ENCODE measurements at places on chromosomes 12 and 14. TPM values are rescaled to one million over a fixed set of nuclear protein-coding genes. Genes with fewer than 3 reads are reported as not detected.

GRCh38 chr12:132621657-132622435 lies 3.3 kb downstream of the P2RX2 start:
- DNase-seq, result no peak

DNA sequence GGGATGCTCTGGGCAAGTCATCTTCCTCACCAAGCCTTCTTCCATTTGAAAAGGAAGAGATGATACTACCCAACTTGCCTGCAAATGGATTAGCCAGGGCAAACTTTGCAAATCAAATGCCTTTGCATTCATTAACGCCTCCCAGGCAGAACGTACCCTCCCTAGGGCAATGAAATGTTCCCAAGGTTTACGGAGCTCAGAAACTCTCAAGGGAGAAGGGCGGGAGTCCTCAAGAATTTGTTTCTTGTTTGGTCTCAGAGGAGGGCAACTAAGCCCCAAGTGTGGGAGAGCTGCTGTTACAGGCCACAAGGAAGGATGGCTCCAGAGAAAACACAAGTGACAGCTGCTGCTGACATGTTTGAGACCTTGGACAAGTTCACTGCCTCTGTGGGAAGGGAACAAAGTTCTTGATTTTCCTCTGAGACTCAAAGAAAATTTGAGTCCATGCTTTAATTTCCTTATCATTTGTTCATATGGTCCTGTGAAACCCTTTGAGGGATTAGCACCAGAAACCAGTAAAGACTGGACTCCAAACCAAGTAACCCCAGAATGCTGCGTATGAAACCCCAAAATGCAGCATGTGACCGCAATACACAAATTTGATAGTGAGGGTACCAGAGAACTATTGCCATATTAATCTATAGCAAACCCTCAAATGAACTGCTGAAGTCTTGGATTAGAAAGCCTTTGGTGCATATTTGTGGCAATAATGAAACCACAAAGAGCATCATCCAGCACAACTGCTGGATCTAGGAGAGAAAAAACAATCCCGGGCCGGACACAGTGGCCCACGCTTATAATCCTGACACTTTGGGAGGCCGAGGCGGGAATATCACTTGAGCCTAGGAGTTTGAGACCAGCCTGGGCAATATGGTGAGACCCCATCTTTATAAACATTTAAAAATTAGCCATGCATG lies 22.9 kb downstream of the SPTB start:
- DNase-seq, result no peak

GRCh38 chr14:105374389-105374788 lies 23.9 kb upstream of the TEX22 start:
- no peak for DNase-seq

DNA sequence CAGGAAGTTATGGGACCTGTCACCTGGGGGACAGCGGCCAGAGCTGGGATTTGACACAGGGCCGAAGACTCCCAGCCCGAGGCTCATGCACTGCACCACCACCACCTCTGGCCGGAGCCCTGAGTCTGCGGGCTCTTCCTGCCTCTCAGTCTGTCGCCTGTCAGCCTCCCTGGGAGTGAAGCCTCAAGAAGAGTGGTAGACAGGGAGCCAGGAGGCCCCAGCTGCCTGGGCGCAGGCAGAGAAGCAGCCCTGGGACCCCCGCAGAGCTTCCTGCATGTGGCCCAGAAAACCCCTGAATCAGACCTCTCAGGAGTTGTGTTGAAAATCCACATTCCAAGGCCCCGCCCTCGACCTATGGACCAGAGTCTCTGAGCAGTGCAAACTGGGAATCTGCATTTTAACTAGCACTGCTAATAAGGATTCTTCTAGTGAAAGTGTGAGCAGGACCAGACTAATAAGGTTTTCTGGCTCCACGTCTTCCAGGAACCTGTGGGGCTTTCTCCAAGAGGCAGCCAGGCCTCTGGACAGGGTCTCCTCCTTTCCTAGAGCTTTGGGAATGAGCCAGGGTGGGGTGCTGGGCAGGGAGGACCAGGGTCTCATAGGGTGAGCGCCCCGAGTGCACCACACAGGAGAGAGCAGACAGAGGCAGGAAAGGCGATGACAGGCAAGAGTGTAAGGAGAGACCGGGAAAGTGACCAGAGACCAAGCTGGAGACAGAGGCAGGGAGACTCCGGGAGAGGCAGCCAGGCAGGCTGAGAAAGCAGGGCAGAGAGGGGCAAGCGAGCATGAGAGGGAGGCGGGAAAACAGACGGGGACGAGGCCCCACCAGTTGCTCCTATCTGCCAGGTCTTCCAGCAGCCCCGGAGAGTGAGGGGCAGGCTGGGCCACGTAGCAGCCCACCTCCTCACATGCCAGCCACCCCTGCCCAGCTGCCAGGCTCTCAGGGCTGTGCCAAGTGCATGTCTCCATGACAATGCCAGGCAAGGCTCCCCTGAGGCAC lies 112.4 kb downstream of the BCL11B start:
- no peak for DNase-seq

- DNase-seq, result no peak
These were observed 5.8 kb upstream of the KRT80 start for GRCh38 chr12:52197371-52198231.

DNA sequence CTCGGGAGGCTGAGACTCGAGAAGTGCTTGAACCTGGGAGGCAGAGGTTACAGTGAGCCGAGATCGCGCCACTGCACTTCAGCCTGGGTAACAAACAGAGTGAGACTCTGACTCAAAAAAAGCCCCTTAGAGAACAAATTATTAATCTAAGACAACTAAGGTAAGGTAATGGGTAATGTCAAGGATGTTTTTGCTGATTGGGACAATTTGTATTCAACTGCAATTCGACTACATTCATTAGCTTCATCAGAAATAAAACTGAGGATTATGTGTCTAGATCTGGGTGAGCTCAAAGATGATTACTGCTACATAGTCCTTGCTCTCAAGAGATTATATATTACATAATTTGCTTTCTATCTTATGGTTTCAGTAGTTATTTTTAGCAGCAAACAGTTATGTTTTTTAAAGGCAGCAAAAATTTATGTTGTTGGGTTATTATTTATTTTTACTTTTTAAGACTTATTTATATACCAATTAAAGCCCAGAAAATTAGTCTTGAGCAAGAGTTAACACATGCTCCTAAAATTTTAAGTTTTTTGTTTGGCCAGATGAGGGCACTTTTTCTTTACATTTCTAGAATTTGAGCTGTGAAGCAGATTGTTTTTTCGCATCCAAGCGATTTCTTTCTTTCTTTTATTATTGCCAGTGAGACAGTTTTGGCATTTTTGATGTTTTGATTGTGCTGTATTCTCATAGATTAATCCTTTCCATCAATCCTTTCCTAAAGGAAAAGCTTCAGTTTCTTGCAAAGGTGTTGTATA lies 52.3 kb downstream of the PLEKHA5 start:
- DNase-seq, result no peak

- no peak for DNase-seq
These were observed 290.4 kb downstream of the SLC16A7 start for GRCh38 chr12:59886131-59886733.

DNA sequence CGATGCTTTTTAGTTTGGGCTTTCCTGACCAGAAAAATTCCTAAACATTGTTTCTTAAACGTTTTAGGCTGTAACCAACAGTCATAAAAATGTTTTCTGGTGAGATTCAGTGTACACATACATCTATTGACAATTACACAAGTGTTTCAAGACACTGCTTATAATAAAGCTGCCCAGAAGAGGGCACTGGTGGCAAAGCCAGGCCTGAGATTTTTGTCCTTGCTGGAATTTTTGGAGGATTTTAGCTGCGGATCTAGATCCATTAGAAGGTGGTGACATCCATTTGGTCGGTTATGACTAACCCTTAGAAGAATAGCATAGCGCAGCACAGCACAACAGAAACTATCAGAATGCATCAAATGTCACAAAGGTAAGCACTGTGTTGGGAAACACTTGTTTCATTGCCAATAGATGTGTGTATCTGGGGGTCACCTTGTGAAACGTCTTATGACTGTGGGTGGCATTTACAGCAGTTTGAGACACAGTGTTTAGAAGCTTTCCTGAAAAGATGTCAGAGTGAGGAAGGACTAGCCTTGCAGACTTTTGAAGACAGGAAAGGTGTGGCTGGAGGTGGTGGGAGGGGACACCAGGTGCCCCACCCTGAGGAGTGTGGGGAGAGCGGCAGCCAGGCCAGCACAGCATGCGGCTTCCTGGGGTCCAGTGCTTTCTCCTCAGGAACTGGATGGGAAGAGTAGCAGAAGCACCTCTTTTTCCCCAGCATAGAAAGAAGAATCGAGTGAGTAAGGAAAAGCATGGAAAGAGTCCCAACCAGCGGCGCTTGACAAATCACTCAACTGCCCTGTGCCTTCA lies 54.7 kb upstream of the FKBP4 start:
- no peak for DNase-seq

DNA sequence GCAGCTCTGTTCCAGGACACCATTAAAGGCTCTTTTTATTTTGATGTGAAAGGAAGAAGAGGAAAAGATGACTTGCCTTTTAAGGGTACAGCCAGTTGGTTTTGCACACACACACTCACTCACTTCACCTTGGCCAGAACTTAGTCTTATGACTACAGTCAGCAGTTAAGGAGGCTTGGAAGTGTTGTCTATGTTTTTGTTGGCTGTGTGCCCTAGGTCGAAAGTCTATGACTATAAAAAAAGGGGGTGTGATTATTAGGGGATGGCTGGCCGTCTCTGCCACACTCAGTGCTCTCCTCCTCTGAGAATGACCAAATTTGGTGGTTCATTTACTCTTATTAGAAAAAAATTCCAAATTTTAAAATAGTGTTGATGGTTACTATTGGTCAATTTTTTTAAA lies 139.5 kb upstream of the OTX2 start:
- peak; percentile 94 for DNase-seq

DNA sequence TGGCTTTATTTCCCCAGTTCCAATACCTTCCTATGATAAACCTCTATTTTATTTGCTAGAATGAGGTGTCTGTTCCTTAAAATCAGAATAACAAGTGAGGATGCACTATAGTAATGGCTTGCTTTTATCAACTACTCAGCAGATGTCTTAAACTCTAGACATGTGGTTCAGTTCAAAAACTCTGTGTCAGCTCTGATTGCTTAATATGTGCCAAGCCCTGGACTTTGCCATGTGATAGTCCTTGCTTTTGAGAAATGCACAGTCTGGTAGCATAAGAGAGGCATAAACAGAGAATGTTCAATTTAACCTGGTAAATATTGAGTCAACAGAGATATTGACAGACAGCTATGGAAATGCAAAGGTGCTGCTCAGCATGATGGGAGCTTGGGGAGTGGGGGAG lies 254.8 kb downstream of the PDZRN4 start:
- DNase-seq, result peak; percentile 41

DNA sequence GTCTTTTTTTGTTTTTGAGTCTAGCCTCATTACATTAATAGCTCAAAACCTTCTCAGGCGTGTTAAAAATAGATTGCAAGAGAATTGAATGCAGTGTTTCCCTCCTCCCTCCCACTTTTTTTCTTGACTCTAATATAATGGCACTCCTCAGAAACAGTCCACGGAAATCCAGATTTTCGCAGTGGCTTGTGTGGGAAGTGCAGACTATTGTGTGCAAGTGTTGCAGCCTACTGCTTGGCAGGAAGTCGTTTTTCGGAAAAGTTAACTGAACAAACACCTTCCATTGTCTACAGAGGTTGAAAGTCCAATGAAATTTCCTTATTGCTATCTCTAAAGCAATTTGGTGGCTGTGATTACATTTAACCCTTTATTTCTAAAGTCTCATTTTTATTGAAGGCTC lies 147.9 kb upstream of the E2F7 start:
- peak; percentile 61 for DNase-seq

DNA sequence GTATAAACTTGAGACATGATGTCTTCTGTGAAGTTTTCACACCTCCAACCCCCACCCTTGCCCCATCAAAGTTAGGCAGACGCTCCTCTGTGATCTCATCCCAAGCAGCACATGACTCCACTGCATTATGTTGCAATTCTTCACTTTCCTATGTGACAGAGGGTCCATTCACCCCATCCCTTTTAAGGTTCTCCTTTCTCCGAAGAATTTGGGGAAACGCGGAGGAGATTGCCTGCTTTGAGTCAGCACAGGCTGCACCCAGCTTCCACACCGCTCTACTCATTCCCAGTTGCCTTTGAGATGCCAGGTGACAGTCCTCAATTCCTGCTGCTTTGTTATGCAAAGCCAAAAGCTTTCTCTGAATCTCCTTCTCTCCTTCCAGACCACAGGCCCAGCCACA lies 61.8 kb downstream of the PHLDA1 start:
- no peak for DNase-seq

GRCh38 chr12:31650918-31651317 lies 8.6 kb upstream of the ETFBKMT start:
- DNase-seq, result peak; percentile 96

DNA sequence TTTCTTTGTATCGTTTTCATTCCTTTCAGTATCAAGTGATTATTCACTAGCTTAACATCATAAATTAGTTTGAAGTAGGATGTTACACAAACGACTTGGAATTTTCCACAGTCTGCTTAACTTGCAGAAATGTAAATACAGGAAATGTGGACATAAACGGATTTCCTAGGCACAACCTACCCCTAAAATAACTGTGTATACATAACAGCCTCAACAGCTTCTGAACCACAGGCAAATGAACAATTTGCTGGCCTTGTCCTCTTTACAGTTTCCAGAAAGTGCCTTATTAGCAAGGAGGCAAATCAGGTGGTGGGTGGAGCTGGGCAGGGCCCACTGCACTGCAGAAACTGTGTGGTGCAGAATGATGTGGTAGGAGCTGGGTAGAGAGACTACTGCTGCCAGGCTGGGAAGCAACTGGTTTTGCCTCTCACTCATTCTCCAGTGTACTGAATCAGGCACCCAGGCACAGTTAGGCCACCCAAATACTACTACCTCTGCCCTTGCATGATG lies 14.1 kb downstream of the DRAM1 start:
- DNase-seq, result no peak

DNA sequence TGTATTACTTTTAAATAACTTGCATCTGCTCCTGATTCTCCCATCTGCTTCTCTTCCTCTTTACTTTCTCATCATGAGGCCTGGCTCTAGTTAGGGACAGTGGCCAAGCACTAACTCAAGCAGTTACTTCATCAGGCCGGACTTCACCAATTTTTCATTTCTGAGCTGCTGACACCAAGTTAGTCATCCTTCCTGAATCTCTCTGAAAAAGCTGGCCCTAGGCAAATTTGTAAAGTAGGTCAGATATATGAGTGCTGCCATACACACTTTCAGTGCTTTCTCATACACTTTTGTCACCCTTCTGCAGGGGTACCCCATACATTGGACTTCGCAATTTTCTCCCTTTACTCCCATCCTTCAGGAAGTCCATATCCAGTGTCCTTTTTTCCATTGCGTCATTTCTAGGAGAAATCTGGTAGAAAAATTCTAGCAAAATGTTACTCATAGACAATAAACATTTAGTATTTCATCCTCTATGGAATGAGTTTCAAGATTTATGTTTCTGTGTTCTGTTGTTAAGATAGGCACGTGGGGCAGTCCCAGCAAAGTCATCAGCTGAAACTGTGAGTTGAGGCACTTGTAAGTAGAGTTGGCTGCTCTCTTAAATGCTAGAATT lies 276.8 kb upstream of the TMPO start:
- DNase-seq, result no peak

- peak; percentile 27 for DNase-seq
These were observed 455.0 kb upstream of the TMEM132C start for GRCh38 chr12:127811988-127812387.

CLECL1 gene
- 0.31 TPM for polyA plus RNA-seq

LRRC10 gene
- not detected for polyA plus RNA-seq

TAC3 gene
- 13.5 TPM for polyA plus RNA-seq

KRT2 gene
- polyA plus RNA-seq, result 0.54 TPM

OTX2 gene
- polyA plus RNA-seq, result not detected

FZD10 gene
- polyA plus RNA-seq, result 1.2 TPM

CCDC197 gene
- polyA plus RNA-seq, result not detected
